Bladder microvascular endothelial cell (primary cell): ENCODE measurements at places on chromosomes 1 and 21. TPM values are rescaled to one million over a fixed set of nuclear protein-coding genes. Genes with fewer than 3 reads are reported as not detected.

The LCK gene
- total RNA-seq: 0.16 TPM in 1 of 2 replicates, not detected in the other

The GJA5 gene
- total RNA-seq: 0.32 and 0.76 TPM in 2 replicates

The C1orf198 gene
- 8.9 and 26.9 TPM in 2 replicates for total RNA-seq

The AKNAD1 gene
- total RNA-seq: 0.13 TPM in 1 of 2 replicates, not detected in the other

The EXO1 gene
- total RNA-seq: 7.6 and 9.4 TPM in 2 replicates

The PDE4B gene
- 35.1 and 132 TPM in 2 replicates for total RNA-seq

The S100B gene
- total RNA-seq: not detected in 2 replicates

The TFF2 gene
- total RNA-seq: not detected in 2 replicates

The SHE gene
- total RNA-seq: 59.3 and 71.6 TPM in 2 replicates

The AGRN gene
- total RNA-seq: 97.1 and 238 TPM in 2 replicates

The ZNF648 gene
- total RNA-seq: not detected in 2 replicates

The KRTAP13-2 gene
- total RNA-seq: not detected in 2 replicates

The C21orf91 gene
- total RNA-seq: 3.7 and 7.5 TPM in 2 replicates

The HAO2 gene
- total RNA-seq: not detected in 2 replicates
